ENCODE measurements at places on chromosomes 16 and 17. TPM values are rescaled to one million over a fixed set of nuclear protein-coding genes. Genes with fewer than 3 reads are reported as not detected.

DNA sequence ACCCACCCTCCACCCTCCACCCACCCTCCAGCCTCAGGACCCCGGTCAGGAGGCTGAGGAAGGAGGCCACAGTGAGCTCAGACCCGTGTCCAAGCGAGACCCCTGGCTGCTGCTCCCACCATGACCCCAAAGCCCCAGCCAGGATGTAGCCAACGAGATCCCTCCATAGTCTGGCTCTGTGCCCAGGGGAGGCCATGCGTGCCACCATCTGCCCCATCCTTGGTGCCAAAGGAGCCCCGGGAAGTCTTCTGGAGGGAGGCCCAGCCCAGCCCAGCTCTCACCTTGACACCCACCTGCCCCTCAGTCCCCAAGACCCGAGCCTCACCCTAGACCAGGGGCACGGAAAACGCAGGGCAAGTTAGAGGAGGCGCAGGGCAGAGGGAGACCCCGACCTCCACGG lies 34.2 kb downstream of the PIEZO1 start:
- peak; percentile 60 for DNase-seq

- no peak for DNase-seq
These were observed 4.7 kb upstream of the NSMCE1 start for GRCh38 chr16:27273330-27273669.

Gene GINS3
- total RNA-seq = 6.2 TPM

Gene STH
- total RNA-seq = 4.1 TPM

GRCh38 chr16:11163761-11164261 lies 92.2 kb downstream of the SOCS1 start:
- DNase-seq = no peak

DNA sequence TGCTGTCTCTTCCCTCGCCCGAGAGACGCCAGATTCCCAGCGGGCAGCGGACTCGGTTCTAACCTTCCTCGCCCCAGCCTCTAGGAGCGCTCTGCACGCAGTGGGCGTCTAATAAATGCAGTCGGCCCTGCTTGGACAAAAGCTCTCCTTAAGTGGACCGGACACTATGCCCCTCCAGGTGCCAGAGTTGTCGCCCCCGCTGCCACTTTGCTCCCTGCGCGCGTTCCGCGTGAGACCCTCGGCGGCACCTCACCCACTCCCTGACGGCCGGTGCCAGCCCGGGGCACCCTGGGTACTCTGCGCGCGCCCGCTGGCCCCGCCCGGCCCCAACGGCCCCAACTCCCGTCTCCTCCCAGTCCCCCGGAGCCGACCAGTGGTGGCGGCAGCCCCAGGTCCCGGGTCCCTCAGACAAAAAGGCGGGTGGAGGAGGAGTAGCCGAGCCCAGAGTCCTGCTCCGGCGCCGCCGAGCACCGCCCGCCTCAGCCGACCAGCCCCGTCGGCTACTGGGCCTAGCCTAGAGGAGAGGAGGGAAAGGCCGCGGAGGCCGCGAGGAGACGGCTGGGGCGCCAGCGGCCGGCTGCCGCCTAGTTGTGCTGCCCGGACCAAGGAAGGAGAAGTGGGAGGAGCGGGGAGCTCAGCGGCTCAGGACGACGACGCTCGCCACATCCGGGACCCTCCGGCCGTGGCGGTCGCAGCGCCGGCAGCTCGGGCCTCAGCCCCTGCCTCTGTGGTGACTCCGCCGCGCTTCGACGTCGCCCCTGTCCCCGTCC lies 123.0 kb downstream of the GOSR1 start:
- peak; percentile 81 for DNase-seq

Gene ARRB2
- 20.7 TPM for total RNA-seq

- DNase-seq = no peak
These were observed 115.3 kb downstream of the ANKRD11 start for GRCh38 chr16:89375021-89375420.

DNA sequence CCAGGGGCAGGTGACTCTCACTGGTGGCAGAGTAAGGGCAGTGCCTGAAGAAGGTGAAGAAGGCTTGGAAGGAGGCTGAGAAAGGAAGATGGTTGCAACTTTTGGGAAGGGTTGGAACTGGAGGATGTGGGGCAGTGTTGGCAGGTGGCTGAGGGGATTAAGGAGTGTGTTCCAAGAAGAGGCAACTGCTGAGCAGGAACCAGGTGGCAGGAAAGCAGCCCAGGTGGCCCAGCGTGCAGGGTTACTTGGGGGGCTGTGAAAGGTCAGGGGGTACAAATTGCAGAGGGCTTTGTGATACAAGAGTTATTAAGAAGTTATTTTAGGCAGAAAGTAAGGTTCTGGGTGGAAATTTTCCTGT lies 28.6 kb downstream of the WSCD1 start:
- no peak for DNase-seq

DNA sequence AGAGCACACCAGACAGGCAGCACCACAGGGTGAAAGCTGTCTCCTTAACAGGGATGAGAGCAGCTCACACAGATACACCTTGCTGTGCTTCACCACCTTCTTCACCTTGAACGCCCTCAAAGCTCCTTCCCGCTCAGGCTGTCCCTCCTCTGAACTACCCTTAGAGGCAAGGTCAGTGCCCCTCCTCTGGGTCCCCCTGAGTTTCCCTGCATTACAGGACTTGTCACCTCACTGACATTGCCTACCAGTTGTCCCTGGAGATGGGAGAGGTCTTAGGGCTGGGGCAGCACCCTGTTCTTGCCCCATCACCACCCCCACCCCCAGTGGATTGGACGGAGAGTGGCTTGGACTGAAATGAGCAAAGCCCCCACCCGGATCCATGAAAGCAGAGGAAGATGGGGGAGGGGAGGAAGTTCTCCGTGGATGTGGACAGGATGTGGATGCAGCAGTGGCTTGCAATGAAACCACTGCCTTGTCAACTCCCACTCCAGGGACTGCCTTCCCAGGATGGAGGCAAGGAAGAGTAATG lies 73.2 kb upstream of the CDH5 start:
- DNase-seq = no peak

Gene TBC1D3D
- not detected for total RNA-seq

- no peak for DNase-seq
These were observed 11.0 kb downstream of the SLC6A4 start for GRCh38 chr17:30224419-30224960.

Gene KRTAP9-4
- total RNA-seq = not detected

- DNase-seq = no peak
These were observed 426.7 kb upstream of the MAF start for GRCh38 chr16:80027007-80027965.

DNA sequence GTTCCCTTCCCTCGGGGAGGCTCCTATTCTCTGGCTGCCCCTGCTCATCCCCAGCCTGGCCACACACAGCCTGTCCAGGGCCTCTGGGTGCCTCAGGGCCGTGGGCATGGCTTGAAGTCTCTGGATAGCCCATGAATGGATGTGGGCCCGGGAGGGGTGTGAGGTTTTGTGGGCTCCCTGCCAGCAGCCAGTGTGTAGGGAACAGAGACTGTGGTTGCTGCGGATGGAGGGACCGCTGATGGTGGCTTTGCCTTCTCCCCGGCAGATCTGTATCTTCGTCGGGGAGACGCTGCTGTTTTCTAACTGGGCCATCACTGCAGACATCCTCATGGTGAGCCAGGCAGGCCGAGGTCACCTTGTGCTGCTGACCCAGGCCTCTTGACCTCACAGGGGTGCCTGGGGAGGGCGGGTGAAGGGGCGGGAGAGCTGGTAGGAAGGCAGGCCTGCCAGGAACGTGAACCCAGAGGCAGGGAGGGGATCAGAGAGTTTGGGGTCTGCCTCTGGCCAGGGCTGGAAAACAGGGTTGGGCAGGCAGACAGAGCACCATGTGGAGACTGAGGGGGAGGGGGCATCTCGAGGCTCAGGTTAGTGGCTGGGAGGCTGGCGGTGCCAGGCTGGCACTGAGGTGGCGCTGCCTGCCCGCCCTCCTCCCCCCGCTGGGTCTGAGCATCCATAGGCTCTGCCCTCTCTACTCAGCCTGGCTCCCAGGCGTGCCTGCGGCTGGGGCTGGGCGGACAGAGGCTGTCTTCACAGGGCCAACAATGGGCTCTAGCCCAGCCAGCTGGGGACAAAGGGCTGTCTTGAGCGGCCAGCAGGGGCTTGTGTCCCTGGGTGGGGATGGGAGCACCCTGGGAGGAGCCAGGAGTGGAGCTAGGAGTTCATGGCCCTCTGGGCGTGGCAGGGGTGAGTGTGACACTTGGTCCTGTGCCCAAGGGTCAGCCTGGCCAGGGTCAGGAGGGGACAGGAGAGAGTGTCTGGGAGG lies 21.4 kb downstream of the MYBBP1A start:
- DNase-seq = no peak

Gene ZFPM1
- total RNA-seq = 2.8 TPM

Gene MEOX1
- 0.09 TPM for total RNA-seq

GRCh38 chr17:61709567-61709966 lies 118.5 kb upstream of the NACA2 start:
- no peak for DNase-seq

DNA sequence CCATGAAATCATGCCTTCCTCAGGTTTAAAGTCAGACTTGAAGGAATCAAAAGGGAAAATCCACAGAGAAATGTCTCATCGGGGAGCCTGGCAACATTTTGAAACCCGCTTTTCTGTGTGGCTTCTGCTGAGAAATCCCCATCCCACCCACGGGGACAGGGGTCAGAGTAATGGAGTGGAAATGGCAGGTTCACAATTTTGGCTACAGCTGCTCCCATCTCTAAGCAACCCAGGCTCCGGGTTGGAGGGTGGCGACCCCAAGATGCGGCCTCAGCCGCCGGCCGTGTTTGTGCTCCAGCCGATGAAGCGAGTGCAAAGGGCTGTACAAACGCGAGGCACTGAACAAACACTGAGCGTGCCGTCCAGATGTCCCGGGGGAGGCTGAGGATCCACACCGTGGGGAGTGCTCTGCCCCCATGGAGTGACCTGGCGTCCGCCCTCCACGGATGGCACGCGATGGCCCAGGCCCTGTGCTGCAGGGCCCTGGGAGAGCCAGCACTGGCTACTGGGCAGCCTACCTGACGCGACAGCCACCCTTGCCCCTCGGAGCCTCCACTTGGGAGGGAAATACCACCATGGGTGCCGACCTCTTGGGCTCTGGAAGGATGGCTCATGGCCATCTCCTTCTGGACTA lies 22.2 kb downstream of the SLC43A2 start:
- no peak for DNase-seq

DNA sequence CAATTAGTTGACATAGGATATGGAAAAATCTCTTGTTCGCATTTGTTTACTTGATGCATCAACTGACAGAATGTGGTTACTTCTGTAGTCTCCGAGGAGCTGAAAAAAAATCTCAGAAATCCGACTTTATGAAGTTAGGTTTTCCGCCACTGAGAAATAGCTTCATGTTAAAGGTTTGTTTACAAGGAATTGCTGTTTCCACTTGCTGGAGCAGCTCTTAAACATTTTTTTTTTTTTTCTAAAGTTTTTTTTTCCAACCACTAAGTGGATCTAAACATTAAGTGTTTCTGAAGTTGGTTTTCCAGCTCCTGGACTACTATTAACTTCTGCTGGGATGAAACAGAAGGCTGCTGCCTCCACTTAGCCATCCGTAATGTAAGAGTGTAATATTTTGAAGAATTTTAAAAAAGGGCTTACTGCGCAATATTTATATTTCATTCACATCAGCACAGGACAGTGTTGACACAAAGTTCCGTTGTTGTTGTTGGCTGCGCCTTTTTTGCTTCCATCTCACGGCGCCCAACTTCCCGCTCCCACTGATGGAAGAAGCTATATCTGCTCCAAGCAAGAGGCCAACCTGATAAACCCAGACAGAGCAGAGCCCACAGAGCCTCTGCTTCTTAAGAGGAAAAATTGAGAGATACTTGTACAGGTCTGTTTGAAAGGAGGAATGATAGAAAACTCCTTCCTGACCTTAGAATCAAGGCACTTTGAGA lies 167.7 kb upstream of the KCNJ16 start:
- DNase-seq = no peak

Gene PSMB10
- 11.2 TPM for total RNA-seq

Gene SEPTIN12
- total RNA-seq = not detected

Gene NDRG4
- 280 TPM for total RNA-seq

DNA sequence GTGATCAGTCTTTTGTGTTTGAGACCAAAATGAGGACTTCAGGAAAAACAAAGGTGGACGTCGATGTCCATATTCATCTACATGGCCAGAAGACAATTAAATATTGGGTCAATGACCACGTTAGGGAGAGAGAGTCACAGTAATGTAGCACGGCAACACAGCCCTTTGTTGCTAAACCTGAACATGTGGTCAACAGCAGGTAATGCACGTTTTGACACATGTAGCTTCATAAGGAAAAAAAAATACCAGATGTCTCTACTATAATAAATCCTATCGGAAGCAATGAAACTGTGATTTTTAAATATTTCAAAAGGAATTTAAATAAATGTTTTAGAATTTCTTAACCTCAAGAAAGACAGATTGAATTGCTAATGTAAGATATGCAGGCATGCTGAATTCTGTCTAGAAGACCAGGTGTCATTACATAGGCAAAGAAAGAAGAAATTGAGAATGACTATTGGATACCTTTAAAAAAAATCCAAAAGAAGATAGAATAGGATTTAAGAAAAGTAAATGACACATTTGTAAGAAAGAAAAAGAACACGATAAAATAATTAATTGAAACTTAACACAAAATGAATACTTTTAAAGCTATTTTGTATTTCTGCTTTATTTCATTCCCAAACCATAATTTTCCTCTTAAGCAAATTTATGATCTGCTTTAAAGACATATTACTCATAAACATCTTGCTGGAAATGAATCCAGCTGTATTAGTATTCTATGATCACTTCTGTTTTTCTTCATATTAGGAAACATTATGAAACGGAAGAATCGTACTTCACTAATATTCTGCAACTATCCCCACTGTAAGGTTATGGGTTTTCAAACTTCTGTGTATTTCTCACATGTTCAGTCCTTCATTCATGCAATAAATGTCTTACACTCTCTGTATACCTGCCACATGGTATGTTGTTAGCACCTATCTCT lies 30.1 kb downstream of the ABCA8 start:
- DNase-seq = no peak

DNA sequence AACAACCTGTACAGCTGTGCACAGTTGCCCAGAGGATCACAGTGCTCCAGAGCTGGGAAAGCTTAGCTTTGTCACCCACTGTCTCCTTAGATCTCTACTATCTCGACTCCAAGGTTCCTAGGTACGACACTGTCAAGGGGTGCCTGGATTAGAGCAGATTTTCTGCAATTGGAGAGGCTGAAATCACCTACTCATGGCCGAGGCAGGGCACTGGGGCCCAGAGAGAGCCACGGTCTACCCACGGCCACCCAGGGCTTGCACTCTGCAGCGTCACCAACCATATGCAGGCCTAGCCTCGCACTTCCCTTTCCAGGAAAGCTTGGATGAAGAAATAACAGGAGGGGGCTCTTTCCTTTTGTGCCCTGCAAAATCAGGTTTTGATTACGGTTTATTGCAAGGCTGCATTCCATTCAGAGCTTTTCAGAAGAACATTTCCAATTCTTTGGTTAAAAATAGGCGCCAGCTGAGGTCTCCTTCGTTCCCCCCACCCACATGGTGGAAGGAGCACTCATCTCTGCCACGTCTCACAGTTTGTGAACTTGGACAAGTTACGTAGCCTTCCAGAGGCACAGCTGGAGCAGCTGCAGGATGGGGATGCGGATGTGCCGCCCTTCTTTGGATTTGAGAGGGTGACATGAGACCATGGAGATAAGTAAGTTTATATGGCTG lies 80.0 kb downstream of the IRX5 start:
- DNase-seq = no peak

GRCh38 chr16:1991135-1991551 lies 1.4 kb downstream of the SYNGR3 start:
- no peak for DNase-seq

GRCh38 chr16:54519161-54519695 lies 232.6 kb upstream of the IRX3 start:
- DNase-seq = no peak

Gene MEIOB
- total RNA-seq = 1.2 TPM

- DNase-seq = no peak
These were observed 72.9 kb downstream of the CYTH1 start for GRCh38 chr17:78709119-78709681.
